ENCODE measurements at places on chromosomes 11 and 22.

GRCh38 chr22:45599836-45600577 is 71.6 kb upstream of the ATXN10 start:
- DNase-seq: no peak

DNA sequence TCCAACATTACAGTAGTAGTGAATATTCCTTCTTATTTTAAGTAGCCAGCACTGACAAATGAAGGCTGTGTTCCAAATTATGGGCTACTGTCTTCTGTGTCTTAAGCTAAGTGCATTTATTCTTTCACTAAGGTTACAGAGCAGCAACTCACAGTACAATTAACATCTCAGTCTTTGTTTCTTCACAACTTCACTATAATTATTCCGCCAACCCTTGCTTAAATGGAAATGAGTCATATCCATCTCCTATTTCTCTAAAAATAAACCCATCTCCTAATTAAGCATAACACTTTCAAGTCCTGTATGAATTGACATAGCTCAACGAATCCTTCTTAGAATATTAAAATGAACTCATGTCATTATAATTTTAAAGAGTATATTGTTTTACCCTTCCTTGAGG is 6.7 kb downstream of the ETS1 start:
- no peak for DNase-seq

DNA sequence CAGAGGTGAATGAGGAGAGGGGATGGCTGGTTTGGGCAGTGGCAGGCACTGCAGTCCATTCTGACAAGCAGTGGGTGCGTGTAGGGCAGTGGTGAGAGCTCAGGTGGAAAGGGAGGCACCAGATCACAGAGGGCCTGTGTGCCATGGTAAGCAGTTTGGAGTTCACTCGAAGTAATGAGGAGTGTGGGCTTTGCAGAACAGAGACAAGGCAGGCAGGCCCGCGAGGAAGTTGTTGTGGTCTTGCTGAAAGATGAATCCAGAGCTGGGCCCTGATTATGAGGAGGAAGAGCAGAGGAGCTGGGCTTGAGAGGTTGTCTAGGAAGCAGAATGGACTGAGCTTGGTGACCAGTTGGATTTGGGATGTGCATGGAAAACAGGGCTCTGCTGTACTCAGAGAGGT is 1.6 kb upstream of the DNAJB13 start:
- no peak for DNase-seq

- DNase-seq: no peak
Observed at GRCh38 chr11:57251491-57252104, 14.5 kb upstream of the APLNR start.

DNA sequence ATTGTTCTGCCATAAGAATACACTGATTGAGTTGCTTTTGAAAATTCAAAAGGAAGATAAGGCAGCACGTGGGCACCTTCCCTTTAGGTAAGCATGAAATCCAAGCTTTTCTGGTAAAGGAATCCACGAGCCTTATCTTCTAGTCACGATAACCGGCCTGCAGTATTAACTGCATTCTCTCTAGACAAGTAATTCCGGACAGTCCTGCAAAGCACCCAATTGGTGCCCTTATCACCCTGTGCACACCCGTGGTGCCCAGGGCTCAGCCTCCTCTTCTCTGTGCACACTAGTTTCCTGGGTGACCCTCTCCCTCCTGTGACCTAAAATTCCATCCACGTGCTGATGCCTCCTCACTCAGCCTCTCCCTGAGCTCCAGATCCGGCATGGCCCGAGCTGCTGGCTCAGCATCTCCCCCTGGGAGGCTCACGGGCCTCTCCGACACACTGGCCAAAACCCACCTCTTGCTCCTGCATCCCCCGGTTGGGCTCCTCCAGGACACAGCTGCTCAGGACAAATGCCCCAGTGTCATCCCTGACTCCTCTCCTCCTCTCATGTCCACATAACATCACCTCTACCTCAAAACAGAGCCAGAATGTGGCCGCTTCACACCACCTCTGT is 63.7 kb downstream of the PACSIN2 start:
- no peak for DNase-seq

DNA sequence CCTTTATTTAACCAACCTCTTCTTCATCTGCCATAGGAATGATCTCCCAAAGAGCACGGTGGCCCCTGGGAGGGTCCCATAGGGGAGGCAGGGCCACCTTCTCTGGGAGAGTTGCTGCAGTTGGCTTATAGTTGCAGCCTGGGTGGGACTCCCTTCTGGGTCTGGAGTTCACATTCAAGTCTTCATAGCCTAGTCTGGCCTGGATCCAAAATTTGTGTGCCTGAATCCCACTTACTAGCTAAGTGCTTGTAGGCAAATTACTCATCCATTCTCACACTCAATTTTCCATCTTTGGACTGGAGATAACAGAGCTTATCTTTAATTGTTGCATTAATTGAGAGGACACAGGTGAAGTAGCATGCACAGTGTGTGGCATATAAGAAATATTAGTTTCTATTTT is 163.6 kb downstream of the GRIK4 start:
- DNase-seq: no peak

GRCh38 chr11:121536126-121536525 is 83.4 kb upstream of the SORL1-AS1 start:
- no peak for DNase-seq

DNA sequence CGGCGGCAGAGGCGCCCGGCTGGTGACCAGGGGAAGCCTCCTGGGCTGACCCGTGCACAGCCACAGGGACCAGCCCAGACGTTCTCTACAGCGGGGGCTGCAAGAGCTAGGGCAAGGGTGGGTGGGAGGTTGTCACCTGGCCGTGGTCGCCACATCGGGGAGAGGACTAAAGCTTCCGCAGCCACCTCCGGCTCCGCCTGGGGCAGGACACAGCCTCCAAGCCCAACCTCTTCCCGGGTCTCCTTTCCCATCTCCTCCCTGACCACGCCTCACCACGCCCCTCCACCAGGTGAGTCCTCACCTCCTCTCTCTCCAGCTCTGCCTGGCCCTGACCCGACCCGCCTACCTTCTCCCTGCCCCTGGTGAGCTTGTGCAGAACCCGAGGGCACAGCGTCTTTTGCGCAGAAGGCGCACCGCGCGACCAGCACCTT is 75.9 kb upstream of the LMO1 start:
- DNase-seq: no peak

DNA sequence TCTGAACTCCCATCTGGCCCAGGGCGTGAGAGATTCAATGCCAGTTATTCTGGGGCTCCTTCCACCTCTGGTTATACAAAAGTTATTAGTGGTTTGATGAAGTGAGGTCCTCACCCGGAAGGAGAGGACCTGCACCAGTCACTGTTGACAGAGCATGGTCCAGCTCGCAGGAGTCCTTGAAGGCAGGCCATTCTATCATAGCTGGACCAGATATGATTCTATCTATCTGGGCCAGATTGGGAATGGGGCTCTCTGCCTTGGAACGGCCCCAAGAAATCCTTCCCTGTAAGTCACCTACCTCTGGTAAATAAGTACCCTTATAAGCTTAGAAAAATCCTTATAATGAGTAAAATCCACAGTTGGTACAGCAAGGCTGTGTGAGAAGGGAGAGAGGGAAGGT is 50.7 kb downstream of the C11orf91 start:
- DNase-seq: no peak

All from right kidney (tissue), 9 donors.